Bronchial epithelial cell (primary cell): ENCODE measurements at places on chromosomes 5 and 9.

DNA sequence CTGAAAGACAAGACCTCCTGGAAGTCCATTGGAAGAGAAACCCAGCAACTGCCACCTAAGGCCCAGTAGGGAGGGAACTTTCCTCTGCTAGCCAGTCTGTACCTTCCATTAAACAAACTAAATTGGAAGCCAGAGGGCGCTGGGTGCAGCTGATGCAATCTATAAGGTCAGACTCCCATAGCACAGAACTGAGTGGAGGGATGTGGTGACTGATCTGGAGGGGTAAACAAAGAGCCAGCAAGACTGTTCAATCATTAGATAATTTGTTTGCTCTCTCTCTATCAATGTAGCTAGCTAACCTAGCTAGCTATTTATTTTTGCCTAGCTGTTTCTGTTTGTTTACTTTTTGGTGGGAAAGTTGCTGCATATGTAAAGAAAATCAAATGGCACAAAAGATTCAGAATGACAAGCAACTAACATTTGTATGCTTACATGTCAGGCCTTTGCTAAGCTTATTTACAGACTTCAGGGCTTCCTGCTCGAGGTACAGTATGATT, 291.8 kb upstream of the DAB2 start:
- peak; percentile 53 for DNase-seq

GRCh38 chr5:106957336-106957735, 713.4 kb downstream of the EFNA5 start:
- DNase-seq, result no peak

DNA sequence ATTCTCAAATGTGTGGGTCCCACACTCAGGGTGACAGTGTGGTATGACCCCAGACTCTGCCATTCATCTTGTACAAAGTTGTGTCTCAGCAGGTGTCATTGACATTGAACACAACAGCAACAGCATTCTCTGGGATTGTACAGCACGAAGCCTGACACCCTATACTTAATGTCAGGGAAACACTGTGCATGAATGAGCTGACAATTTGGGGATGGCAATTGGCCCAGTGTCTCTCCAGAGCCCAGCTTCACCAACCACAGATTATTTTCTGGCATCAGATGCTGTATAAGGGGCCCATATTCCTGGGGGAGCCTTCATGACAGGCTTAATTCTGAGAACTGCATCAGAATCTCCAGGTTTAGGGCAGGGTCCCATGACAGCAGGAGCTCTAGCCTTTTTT, 143.2 kb downstream of the GCNT1 start:
- no peak for DNase-seq

GRCh38 chr5:111930905-111931461, 174.0 kb upstream of the NREP start:
- DNase-seq, result peak; percentile 91
